ENCODE measurements at places on chromosomes 4 and X.

DNA sequence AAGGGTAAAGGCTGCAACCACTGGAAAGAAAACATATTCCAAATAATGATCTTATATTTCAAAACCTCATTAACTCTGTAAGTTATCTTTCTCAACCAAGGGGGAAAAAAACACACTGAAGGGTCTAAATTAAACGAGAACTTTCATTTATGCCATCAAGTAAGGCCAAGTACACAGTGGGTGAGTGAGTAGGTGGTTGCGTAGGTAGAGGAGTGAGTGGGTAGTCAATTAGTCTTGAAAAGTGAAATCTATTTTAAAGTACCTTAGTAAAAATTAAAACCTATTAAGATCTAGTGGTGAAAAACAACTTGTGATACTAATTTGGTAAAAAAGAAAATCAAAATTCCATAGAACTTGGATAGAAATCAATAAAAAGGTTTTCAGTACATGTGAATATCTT is 3.5 kb downstream of the CASK start:
- DNase-seq: no peak

DNA sequence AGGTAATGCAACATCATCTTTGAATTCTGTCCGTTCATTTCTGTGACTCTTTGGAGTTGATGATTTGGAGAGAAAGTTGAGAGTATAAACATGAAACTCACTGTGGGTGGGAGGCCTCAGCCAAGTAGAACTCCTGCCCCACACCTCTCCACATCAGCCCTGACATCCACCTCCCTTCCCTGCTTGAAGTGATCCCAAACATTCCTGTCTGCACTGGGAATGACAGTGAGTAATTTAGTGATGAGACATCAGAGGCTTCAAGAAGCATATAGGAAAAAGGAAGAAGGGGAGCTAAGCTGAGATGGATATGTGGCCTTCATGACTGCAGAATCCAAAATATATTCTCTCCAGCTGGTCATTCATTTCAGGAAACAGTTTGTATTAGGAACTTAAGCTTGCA is 151.8 kb downstream of the SPATA18 start:
- DNase-seq: no peak

GRCh38 chr4:143404555-143404954 is 67.9 kb downstream of the GAB1 start:
- DNase-seq: no peak

- DNase-seq: no peak
Measured at GRCh38 chr4:35934320-35934981, 309.9 kb downstream of the ARAP2 start.

GRCh38 chrX:71143508-71143907 is 1.1 kb upstream of the NLGN3 start:
- DNase-seq: peak; percentile 80

DNA sequence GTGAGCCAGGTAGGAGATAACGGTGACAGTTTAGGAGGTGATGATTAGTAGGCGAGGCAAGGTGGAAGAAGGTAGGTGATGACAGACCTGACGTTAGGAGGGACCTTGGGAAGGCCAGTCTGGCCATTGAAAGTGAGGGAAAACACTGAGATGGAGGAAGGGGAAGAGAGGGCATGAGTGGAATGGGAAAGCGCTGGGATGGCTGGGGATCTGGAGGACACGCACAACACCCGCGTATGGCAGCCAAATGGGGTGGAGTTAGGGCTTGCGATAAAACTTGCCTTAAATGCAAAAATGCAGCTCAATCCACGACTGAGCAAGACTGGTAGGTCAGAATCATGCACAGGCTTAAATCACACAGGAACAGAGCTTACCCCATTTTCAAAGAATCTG is 605 bp upstream of the CDKL2 start:
- no peak for DNase-seq

GRCh38 chr4:170004651-170005295 is 21.4 kb downstream of the MFAP3L start:
- DNase-seq: no peak
